ENCODE measurements at places on chromosomes 5 and 9.

DNA sequence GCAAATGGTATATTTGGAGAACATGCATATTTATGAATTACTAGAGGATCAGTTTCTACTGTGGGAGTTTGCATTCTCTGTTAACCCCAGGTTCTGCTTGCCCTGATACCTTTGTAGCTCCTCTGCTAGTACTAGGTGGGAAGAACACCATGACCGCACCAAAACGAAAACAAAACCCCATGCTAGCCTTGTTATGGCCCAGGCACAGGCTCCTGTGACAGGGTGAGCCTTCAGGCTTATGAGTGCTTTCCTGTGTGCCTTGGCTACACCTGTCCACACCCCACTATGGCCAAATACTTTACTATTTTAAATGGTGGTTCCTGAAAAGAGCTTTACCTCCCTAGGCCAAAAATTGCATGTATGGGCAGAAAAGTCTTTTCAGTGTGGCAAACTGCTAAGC, 94.8 kb downstream of the PPIC start:
- no peak for DNase-seq

- DNase-seq: no peak
Measured at GRCh38 chr9:113464286-113464660, 746 bp downstream of the RGS3 start.

DNA sequence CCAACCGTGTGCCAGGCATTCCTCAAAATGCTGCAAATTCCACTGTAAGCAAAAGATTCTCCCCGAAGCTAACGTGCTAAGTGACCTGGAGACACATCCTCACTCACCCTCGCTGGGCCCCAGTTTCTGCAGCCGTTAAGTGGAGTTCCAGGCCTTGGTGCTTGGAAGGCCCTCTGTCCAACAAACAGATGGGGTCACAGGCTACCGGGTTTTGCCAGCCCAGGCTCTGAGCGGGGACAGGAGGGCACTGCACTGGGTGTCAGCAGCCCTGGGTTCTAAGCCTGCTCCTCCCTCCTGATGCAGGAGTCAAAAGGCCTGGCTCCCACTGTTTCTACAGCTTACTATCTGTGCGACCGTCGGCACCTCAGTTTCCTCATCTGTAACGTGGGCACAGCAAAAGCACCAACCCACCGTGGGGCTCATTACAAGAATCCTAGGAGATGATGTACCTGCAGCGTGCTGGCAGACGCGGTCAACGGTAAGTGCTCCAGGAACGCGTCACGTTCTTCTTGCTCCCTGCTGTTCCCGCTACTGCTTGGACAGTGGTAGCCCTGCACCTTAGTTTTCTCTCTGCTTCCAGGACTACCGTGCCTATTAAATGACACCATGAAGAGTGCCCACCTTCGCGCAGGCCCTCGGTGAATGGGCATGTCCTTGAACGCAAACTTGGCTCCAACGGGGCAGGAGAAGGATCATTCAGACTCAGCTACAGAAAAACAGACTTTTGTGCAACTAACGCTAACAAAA, 84.8 kb downstream of the ADAMTS2 start:
- no peak for DNase-seq

DNA sequence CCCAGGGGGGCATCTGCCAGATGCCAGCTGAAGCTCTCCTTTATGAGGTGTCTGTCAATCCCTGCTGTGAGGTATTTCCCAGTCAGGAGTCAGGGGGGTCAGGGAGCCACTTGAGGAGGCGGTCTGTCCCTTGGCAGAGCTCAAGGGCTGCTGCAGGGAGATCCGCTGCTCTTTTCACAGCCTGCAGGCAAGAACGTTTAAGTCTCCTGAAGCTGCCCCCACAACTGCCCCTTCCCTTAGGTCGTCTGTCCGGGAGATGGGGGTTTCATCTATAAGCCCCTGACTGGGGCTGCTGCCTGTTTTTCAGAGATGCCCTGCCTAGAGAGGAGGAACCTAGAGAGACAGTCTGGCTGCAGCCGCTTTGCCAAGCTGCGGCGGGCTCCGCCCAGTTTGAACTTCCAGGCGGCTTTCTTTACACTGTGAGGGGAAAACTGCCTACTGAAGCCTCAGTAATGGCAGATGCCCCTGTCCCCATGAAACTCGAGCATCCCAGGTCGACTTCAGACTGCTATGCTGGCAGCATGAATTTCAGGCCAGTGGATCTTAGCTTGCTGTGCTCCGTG, 148.3 kb downstream of the RPS23 start:
- no peak for DNase-seq

DNA sequence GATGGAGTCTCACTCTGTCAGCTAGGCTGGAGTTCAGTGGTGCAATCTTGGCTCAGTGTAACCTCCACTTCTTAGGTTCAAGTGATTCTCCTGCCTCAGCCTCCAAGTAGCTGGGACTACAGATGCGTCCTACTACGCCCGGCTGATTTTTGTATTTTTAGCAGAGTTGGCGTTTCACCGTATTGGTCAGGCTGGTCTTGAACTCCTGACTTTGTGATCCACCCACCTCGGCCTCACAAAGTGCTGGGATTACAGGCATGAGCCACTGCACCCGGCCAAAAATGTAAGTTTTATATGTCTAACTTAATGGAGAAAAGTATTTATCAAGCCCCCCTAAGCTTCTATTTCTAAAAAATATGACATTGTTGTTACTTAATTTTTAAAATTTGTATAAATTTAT, 98.2 kb upstream of the RIOK2 start:
- DNase-seq: no peak

DNA sequence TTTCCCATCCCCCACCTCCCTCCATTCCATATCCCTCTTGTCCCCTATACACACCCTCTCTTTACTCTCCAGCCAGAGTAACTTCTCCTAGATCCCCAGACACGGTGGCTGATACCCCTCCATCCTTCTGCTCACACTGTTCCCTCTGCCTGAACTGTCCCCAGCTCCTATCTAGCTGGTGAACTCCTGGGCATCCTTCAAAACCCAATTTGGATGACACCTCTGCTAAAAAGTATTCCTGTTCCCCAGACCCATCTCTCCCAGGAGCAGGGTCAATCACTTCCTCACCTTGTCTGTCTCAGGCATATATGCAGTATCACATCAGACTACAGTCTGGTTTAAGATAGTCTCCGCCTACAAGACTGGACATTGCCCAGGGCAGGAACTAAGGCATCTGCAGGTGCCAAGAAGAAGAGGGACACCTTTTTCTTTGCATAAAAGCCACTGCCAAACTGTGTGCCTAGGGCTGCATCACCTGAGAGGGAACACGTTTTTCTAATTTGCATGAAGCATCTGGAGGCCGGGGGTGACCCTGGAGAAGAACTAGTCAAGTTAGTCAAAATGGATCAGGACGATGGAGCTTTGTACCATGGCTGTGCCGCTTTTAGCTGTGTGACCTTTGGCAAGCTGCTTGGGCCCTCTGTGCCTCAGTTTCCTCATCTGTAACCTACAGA, 27.1 kb downstream of the NR5A1 start:
- no peak for DNase-seq

DNA sequence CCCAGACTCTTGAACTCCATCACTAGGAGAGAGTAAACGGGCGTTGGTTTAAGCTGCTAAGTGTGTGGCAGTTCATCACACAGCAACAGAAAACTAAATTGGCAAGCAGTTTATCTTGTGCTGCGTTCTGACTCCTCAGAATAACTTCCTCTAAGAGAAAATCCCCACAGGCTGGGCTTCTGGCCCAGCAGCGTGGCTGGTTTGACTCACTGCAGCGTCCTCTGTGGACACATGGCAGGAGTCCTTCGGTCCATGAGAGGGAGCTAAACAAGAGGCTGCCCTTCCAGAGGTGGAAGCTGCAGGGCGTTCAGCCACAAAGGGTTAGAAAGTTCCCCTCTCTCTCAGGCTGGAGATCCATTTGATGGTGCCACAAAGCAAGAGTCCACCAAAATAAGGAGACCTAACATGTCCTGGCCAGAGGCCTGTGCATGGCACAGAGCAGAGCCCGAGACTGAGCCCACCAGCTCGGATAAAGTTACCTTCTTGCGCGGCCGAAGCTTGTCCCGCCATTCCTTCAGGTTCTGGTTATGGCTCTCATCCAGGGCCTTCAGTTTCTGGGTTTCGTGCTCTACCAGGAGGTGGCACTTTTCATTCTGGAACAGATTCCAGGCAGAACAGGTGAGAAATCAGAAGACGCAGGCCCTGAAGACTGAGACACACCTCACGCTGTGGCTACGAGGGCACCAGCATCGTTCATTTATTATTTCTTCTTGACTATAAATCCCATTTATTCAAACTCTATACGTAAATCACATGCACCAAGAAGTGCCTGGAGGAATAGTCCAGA, 46.2 kb upstream of the FBXW11 start:
- no peak for DNase-seq

DNA sequence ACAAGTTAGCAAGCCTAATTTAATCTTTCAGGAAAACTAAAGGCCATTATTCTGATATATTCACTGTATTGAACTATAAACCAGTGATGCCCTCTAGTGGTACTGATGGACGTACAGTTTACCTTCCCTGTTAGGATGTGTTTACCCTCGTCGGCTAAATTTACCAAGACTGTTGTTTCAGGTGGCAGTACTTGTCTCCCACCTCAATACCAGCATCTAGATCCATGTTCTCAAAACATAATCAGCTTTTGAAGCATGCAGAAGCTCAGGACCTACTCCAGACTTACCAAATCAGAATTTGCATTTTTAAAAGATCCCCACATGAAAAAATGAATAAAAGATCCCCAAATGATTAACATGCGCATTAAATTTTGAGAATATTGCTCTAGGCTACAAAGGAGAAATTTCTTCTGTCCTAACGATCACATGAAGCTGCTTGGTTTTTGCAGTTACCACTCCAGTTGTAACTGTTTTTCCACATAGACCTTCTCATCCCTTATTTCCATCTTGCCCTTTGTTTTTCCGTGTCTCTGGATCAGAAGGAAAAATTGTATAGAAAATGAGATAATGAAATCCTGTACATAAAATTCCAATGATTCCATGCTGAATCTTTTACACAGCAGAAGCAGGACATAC, 3.2 kb upstream of the BAAT start:
- no peak for DNase-seq

GRCh38 chr9:129225490-129225778, 47.4 kb upstream of the IER5L start:
- DNase-seq: no peak

GRCh38 chr5:137706841-137707240, 29.0 kb downstream of the KLHL3 start:
- no peak for DNase-seq

GRCh38 chr9:116049456-116049855, 104.1 kb upstream of the PAPPA start:
- no peak for DNase-seq

DNA sequence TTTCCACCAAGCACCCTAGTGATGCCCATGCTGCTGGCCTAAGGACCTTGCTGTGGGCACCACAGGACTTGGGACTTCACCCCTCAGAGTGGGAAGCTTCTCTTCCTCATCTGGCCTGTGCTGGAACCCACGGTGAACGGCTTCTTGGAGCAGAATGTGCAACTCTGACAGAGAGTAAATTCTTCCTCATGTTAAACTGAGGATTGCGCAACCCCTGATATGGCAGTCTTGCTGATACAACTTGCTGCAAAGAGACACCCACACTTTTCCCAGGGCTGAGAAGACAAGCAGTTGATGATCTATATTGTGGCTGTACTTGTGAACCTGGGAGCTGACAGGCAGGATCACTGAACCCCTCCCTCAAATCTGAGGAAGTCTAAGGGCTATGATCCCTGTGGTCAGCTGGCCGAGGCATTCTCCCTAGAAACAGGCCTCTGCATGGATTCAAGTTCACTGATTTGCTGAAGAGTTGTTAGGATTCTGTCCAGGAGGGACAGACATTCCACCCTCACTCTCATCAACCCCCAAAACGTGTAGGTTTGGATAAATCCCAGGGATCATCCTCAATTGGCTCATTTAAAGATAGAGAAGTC, 307.2 kb downstream of the MTRR start:
- no peak for DNase-seq
